ENCODE measurements at places on chromosomes 7 and 10.

DNA sequence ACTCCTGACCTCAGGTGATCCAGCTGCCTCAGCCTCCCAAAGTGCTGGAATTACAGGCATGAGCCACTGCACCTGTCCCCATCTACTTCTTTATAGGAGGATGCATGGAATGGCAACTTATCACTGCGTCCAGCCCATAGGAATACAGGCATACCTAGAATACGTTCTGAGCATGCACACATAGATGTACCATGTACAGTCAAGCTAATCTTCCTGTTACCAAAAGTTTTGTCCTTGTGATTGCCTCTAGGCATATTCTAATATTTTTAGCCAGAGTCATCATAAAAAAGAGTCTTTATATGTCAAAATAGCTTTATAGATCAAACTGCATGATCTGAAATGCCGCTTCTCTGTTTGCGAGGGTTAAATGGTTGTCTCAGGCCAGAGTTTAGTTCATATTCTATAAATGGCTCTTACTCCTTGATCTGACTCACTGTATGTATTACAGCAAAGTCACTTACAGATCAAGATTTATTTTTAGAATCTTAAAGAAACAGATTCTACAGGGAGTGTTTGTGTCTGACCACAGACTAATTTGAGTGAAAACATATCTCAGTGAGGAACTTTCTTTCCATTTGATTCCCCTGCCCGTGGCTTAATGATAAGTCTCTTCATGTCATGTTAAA, 210.9 kb downstream of the CREB5 start:
- no peak for DNase-seq

DNA sequence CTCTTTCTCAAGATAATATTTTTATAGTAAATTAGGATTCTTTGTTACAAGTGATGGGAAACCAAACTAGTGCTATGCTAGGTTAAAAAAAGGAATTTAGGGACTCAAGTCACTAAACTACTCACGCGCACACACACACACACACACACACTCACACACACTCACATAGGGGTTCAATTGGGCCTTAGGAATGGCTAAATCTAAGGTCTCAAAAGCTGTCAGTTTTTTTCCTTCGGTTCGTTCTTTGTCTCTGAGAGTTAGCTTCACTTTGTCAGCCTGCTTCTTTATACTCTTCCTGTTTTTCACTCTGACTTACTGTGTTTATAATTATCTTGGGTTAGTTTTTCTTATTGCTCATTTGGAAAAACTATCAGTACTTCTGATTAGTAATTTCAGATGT, 138.9 kb downstream of the ADK start:
- DNase-seq: no peak

DNA sequence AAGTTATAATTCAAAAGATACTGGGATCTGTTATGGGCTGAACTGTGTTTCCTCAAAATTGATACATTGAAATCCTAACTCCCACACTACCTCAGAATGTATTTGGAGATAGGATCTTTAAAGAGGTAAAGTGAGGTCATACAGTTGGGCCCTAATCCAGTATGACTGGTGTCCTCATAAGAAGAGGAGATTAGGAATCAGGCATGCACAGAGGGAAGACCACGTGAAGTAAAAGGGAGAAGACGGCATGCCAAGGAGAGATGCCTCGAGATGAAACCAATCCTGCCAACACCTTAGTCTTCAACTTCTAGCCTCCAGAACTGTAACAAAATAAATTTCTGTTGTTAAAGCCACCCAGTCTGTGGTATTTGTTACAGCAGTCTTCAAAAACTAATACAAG, 5.9 kb upstream of the CFAP69 start:
- DNase-seq: no peak

GRCh38 chr10:30724296-30724695, 94.7 kb upstream of the LYZL2 start:
- no peak for DNase-seq

DNA sequence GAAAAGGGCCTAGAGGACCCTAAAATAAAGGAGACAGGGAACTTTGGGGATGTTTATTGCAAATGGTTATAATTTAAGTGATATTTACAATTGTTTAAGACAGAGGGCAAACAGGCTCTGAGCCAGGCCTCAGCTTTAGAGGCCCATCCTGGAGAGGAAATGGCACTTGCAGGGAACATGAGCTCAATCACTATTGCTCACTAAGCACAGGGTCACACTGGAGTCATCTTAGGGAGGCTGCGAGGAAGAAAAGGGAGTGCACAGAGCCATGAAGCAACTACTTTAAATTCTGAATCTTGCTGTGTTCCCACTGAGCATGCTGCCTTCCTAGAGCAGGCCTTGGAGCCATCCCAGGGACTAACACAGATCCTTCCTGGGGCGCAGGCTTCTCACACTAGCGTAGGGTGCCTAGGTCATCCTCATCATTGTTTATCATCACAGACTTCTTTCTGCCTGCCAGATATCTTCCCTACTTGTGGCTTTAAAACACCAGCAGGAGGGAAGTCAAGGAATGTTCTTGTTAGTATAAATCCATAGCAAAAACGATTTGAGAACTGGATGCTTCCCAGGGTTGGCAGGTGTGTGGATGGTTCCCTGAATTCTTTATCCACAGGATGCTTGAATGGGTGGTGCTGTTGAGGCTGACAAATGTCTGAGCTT, 12.7 kb upstream of the DNAJB12 start:
- DNase-seq: no peak

DNA sequence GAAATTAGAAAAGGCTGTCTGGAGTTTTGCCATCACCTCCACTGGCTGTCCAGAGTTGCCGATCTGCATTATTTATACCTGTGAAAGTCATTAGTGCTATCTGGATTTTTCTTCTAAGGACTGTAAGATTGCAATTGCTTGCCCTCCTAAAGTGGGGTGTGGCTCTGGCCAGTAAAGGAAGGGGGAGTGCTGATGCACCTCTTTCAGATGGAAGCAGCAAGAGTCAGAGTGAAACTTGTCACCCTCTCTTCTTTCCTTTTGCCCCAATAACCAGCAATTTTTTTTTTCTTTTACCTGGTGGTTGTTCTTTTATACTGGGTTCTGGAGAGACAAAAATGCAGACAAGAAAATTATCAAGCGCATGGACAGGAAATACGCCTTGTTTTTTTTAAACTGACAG, 527.4 kb upstream of the NRP1 start:
- no peak for DNase-seq

DNA sequence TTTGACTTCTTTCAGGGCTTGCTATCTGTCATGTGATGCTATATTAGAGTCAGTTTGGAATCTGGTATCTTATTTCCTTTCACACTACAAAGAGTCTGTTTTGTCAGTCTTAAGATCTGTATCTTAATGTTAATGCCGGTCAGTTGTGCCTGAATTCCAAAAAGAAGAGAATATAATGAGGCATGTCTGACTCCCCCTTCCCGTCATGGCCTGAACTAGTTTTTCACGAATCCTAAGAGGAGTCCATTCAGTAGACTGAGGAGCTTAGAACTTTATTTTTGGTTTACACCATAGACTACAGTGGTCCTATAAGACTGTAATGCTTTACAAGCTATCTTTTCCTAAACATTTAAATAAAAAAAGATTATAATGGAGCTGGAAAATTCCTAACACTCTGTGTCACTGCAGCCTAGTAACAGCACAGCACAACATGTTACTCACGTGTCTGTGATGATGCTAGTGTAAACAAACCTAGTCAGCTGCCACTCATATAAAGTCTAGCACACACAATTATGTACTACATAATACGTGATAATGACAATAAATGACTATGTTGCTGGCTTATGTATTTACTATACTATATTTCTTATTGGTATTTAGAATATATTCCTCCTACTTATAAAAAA, 50.6 kb downstream of the VPS41 start:
- DNase-seq: no peak

DNA sequence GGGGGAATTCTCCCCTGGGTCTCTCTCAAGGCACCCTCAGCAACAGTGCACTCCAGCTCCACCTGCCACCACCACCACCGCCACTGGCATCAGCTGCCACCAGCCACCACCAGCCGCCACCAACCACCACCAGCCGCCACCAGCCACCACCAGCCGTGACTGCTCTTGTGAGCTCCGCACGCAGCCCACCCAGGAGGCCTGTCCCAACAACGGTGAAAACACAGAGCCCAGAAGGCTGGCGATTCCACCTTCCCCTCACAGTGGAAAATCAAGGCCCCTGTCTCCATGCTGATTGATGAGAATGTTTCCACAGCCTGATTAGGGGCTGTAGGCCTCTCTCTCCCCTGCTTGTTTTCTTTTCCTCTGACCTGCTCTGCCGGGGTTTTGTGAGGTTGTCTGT, 41.1 kb downstream of the COBL start:
- peak; percentile 42 for DNase-seq

DNA sequence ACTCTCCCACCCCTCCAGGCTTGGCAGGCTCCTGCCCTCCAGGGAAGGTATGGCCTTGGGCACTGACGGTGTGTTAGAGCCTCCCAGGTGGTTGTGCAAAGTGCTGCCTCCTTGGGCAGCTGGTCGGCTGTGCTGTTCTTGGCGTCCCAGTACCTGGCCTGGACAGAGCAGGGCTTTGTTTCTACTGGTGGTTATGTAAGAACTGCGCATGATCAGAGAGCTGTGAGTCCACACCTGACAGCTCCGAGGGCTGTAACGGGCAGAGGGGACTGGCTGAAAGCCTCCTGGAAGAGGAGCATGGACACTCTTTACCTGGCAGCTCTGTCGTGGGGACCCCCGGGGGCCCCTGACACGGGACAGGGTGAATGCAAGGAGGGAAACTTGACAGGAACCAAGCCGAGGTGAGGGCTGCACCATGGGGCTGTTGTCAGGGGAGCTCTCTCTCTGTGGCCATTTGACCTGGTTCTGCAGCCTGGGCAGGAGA, 3.1 kb upstream of the SFRP5 start:
- DNase-seq: no peak

DNA sequence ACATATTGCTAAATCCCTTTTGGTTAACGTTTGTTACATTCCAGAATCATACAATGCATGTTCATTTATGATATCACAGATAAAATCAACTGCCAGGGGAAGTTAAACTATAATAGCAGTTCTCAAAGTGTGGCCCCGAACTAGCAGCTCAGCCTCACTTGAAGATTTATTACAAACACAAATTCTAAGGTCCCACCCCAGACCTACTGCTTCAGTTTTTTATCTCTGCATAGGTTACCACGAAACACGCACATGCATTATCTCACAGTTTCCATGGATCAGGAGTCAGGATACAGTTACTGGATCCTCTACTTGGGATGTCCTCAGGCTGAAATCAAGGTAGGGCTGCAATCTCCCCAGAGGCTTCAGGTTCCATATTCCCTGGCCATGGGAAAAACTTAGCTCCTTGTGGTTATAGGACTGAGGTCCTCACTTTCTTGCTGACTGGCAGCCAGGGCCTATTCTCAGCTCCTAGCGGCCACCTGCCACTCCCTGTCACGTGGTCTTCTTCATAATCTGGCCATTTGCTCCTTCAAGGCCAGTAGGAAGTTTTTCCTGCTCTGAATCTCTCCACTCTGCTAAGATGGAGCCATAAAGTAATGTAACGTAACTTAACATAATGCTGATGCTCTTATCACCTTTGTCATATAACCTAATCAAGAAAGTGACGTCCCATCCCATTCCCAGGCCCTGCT, 50.5 kb upstream of the YAE1 start:
- DNase-seq: no peak

GRCh38 chr10:126135941-126136595, 239.7 kb downstream of the FANK1 start:
- DNase-seq: no peak

GRCh38 chr10:23804125-23804524, 365.2 kb downstream of the OTUD1 start:
- no peak for DNase-seq

GRCh38 chr7:26653430-26654399, 210.7 kb downstream of the SKAP2 start:
- DNase-seq: no peak

GRCh38 chr10:62631241-62631640, 173.3 kb upstream of the ADO start:
- no peak for DNase-seq

- no peak for DNase-seq
These were observed 5.2 kb downstream of the CLIP2 start for GRCh38 chr7:74294191-74294998.

GRCh38 chr10:70078937-70079336, 26.3 kb downstream of the MACROH2A2 start:
- DNase-seq: no peak

Measured in C1 segment of cervical spinal cord (tissue), 14 donors.